Right atrium auricular region (tissue), 2 donors: ENCODE measurements at places on chromosomes 13 and 19. TPM values are rescaled to one million over a fixed set of nuclear protein-coding genes. Genes with fewer than 3 reads are reported as not detected.
A peak's percentile ranks its signal among the peaks of the same experiment; 100 is the strongest.

The NDFIP2 gene
- total RNA-seq = 29.0 TPM

The OSCAR gene
- not detected for total RNA-seq

DNA sequence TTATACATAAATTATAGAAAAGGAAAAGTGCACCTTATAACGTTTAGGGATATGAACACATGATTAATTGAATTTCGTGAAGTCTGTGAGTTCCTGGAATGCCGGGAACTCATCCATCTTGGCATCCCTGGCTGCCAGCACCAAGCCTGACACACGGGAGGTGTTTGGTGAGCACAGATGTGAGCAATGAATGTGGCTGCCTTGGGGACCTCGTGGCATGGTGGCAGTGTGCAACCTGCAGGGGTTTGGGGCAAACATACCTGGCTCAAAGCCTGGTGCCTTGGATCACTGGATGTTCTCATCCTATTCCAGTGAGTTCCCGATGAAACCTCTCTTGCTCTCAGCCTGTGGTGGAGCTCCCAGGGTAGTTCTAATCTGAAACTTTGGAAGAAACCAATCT, 10.4 kb upstream of the MAP2K2 start:
- no peak for DNase-seq

DNA sequence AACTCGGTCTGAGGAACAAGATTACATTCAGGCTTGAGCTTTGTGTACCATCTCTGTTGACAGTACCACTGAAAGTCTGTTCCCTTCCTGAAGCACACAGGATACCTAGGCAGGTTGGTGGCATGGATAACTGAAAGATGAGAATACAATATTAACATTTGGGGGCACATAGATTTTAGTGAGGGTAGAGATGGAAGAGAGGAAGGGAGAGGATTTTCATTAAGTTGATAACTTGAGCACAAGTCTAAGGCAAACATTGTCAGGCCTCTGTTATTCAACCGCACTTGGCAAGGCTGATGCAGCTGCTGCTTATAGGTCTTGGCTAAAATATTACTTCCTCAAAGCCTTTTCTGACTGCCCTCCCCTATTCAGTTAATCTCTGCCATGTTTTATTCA, 10.9 kb downstream of the MIR17HG start:
- DNase-seq = no peak

DNA sequence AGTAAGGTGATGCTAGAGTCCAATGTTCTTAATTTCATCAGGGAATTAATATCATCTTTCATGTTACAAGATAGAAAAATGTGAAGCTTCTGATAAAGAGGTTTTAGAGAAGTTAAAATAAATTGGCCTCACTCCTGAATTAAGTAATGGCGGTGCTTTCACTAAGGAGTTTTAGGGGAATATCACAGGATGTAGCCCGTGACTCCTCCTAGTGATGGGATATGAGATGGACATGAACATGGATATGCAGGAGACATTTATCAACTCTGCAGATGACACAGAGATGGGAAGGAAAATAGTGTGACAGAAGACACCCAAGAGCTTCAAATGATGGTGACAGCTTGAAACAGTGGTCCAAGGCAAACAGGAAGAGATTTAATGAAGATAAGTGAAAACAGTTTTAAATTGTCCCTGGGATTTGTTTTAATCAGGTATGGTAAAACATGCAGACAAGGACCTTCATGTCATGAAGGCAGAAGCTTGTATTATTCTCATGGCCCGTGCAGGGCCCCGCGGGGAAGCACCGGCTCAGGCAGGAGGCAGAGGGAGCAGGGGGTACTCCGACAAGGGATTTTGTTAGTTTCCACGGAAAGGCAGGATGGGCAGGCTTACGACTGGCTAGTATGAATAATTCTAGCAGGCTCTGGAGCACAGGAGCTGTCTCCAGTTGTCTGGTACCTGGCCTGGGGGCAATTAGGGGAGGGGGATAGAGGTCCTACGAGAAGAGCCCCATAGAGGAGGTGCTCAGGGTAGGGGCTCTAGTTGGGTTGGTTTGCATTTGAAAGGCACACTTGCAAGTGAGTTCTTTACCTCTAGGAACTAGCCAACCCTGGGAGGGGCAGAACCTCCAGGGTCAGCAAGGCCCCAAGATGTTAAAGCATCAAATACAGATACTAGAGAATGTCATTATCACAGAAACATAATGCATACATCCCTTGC, 38.7 kb upstream of the FARP1 start:
- no peak for DNase-seq

DNA sequence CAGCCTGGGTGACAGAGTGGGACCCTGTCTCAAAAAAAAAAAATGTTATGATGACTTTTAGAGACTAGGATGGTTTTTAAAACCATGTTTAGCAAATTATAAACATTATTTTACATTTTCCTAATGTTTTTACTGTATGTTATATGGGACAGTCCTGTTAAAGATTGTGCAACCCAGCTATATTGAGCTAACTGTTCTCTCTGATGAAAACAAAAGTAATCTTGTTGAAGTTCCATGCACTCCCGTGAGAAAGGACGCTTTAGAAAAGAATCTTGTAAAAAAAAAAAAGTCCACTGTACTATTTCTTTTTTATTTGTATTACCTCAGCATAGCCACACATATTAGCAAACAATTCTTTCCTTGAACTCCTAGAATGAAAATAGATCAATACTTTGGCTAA, 451.2 kb downstream of the DCT start:
- DNase-seq = no peak

GRCh38 chr13:45341799-45342500, 967 bp upstream of the TPT1 start:
- peak; percentile 86 for DNase-seq

DNA sequence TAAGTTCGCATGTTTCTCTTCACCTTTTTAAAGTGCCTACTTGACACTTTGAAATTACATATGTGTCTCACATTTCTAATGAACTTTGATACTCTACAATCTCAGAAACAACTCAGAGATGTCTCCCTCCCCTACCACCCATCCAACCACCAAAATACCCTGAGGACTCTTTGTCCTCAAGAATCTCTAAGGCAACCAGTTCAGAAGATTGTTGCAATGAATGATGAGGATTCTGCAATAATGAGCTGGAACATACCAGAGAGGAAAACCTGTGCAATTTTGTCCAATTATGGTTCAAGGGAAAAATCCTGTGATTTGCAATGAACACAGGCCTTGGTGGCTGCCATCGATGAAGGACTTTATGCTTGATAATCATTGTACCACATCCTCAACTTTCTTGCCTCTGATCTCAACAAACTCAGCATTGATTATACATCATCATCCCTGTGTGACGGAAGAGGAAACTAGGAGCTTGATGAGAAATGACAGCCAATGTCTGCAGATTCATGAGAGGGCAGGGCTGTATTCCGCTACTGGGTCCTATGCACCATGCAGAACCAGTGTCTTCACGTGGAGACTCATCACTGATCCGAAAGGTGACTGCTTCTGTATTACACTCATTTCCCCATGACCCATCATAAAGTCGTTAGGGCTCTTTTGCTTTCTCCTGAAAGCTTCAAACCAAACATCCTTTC, 1.1 kb downstream of the FPR1 start:
- DNase-seq = no peak

DNA sequence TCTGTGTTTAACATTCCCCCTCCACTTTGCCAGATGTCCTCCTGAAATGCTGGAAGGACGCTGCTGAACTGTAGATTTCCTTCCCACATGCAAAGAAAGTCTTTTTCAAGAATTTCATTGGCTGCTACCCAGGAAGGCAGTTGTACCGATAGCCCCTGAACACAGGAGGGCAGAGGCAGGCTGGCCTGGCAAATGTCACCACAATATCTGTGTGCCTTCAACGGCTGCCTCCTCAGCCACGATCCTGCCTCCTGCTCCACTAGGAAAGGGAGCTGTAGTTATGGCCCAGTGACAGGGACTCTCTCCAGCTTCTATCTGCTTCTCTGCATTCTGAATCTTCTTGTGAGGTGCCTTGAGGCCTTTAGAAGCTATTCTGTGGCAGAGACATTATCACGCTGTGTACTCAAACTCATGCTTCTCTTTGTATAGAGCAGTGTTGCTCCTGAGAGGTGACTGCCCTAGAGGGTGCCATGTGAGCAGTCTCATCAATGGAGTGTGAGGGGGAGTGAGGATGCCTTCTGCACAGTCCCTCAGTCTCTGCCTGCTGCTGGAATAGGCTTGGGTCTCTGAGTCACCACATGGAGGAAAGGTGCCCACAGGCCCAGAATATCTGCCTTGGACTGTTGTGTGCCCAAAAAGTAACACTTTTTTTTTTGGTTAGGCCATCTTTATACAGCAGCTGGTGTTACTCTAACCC, 279.8 kb downstream of the DNAJC15 start:
- no peak for DNase-seq

DNA sequence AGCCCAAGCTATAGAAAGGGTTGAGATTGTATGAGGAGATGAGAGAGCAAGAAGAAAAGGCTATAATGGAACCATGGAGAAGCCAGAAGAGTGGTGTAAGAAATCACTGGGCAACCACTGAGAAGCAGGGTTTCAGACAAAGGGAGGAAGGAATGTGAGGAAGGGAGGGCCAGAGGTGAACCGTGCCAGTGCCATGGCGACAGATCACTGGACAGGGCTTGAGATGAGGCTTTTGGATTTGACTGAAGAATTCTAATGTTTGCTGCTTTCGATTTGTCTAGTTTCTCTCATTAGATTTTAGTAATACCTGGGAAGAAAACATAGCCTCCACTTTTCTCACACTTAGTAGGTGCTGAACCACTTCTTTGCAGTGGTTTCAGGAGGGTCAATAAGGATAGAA, 6.3 kb upstream of the GPR183 start:
- no peak for DNase-seq
